T-helper 1 cell (primary cell): ENCODE measurements at places on chromosomes 12 and 14.

DNA sequence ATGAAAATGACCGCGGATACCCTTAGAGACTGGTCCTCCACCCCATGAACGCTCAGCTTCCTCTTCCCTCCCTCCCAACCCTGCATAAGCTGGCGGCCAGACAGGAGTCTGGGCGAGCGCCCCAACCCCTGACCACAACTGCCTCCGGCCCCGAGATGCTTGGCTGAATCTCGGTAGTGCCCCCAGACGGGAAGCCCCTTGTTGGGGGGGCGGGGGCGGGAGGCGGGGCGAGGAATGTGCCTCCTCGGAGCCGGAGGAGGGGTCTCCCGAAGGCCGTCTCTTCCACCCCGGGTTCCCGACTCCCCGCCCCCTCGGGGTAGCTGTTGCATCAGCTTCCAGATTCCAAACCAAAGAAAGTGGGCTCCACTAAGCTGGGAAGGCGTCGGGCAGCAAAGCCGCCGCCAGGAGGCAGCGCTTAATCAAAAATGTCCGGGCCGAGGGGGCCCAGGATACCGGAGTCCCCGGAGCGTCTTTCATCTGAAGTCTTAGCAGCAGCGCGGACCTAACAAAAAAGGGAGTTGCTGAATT lies 7.1 kb upstream of the MRPL52 start:
- DNase-seq = peak; percentile 68

DNA sequence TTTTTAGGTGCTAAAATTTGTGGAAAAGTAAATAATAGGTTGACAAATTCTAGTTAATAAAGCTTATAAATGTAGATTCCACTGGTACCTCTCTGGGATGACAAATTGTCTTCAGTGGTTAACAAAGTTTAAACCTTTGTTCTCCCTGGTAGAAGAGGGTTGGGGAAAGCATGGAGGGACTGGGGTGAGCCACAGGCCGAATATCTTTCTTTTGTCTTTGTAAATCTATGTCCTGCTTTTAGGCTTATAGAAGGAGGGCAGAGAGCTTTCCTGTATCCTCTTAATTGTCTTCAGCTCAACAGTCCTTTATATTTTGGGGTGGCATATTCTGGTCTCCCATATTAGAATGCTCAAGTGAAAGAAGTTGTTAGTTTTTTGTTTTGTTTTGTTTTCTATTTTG lies 142.2 kb upstream of the CNOT2 start:
- DNase-seq = no peak

DNA sequence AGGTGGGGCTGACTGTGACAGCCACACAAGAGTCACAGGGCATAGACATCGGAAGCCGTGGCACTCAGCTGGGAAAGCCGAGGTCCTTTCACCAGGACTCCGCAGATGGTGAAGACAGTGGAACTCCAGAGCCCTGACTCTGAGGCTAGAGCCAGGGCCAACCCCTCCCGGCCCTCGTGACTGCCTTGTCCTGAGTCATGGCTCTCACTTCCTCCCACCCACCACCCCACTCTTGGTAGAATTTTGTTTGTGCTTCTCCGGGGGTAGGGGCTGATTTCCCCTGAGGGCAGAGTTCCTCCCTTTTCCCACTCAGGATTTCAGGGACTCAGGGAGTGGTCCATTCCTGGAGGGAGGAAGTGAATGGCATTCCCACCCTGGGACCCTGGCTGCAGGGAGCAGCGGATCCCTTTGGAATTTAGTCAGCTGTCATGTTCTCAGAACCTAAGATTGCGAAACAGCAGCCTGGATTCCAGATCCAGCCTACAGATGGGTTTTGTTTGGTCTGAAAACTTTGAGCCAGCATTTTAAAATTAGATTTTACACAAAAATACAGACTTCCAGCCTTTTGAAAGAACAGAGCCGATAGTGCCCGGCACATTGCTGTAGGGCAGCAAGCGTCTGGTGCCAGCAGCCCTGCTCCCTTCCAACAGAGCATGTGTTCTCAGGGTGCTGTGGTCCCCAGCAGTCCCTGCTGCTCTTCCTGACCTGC lies 50.7 kb downstream of the TPCN1 start:
- no peak for DNase-seq

GRCh38 chr12:49093792-49094159 lies 825 bp downstream of the DHH start:
- no peak for DNase-seq

GRCh38 chr14:90756755-90757345 lies 59.4 kb downstream of the TTC7B start:
- no peak for DNase-seq

DNA sequence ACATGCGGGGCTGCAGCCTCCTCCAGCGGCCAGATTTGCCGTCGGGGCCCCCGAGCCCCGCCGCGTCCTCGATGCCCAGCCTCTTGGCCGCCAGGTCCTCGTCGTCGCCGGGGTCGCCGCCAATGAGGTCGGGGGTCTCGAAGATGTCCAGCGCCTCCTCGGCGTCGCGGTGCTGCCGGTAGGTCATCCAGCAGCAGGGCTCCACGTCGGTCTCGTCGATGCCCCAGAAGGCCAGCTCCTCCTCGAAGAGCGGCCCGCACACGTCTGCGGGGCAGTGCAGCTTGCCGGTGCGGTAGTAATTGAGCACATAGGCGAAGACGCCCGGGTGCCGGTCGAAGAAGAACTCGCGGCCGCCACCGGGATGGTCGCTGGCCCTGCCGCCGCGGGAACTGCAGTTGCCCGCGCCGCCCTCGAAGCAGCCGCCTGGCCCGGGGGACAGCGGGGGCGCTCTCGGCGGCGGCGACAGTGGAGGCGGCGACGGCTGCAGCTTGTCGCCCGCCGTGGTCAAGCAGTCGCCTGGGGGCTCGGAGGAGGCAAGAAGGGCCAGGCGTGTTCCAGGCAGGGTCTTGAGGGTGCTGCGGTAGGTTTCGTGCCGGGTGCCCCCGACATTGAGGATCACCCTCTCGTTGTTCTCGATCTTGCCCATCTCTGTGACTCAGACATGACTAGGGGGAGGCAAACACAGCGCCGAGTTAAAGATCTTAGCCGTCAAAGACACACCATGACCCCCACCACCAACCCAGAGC lies 2.1 kb downstream of the KCNC2 start:
- no peak for DNase-seq

DNA sequence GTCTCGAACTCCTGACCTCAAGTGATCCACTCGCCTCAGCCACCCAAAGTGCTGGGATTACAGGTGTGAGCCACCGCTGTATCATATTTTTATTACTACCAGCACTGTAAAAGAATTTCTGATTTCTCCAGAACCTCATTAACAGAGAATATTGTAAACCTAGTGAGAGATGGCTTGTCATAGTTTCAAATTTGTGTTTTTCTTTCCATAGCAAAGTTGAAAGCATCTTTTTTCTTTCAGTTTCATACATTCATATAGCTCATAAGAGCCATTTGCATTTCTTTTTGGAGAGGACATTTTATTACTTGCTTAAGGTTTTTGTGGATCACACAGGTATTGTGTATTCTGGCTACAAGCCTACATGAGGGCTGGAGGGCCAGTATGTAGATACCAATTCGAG lies 58.0 kb downstream of the MIS18BP1 start:
- DNase-seq = no peak
